ENCODE measurements at places on chromosomes 2 and 18.

DNA sequence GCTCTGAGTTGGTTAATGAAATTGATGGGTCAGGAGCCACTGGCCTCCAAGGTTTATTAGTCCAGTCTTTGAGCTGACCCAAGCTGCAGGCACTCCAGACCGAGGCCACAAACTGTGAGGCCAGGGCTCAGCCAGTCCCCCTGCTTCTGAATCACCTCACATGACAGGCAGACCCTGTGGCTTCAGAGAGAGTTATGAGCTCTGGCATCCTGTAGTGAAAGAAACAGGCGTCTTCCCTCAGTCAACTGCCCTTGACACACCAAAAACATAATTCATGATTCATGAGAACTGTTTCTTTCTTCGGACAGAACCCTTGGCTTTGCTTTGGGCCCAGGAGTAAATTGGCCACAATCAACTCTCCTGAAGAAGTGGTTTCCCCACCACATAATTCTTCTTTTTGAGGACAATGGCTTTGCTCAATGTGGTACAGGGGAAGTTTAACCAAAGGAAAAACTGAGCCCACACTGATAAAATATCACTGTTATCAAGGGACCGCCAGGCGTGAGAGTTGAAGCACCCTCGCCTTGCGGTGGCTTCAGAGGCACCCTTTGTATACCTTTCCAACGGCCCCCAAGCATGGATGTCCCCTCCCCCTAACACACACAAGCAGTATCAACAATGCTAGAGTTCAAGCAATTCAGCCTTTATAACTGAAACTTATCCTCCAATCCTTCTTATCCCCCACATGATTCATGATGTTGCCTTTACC lies 226.9 kb downstream of the CYRIA start:
- no peak for DNase-seq

DNA sequence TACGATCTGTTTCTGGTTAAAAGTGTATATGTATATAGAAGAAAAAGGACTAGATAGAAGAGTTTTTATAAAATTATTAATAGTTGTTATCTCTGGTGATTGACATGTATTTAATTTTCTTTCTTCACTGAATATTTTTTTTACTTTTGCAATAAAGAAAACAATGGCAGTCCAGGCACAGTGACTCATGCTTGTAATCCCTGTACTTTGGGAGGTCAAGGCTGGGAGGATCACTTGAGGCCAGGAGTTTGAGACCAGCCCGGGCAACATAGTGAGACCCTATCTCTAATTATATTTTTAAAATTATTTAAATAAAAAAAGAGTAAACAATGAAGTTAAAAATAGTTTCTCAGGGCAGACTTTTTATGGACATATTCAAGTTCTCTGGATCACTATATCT lies 114.7 kb downstream of the FAM117B start:
- DNase-seq = no peak

DNA sequence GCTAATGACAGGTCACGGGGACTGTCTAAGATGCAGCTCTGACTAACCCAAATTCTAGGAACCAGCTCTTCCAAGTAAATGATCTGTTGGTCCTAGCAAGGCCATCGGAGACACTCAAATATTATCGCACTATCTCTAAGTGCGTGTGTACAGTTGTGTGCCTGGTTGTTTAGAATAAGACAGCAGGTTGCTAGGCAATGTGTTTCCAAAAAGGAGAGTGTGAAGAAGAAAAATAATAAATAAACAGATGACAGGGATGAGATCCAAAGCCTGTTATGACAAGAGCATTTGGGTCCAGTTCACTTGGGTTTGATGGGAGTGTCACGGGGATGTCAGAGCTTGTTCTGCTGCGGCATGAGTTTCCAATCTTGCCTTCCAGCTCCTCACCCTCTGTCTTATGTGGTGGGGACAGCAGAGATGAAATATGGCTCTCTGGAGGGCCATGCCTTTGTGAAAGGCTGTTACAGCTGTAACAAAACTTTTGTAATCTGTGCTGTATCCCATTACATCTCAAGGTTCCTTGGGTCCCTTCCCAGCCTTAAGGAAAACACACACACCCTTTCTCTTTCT lies 127.5 kb upstream of the TNP1 start:
- no peak for DNase-seq

GRCh38 chr2:238988105-238988504 lies 140.2 kb downstream of the TWIST2 start:
- DNase-seq = no peak

GRCh38 chr2:48391616-48392015 lies 138.3 kb upstream of the STON1 start:
- DNase-seq = no peak

GRCh38 chr2:58055033-58055786 lies 8.6 kb downstream of the VRK2 start:
- no peak for DNase-seq

- no peak for DNase-seq
Observed at GRCh38 chr2:146414456-146414855, 1430.4 kb upstream of the ACVR2A start.
